ENCODE measurements at places on chromosomes 13 and 19. TPM values are rescaled to one million over a fixed set of nuclear protein-coding genes. Genes with fewer than 3 reads are reported as not detected.

The KIR2DL1 gene
- not detected for total RNA-seq

The ZSCAN18 gene
- 29.3 TPM for total RNA-seq

The CTU1 gene
- 4.6 TPM for total RNA-seq

The ZNF98 gene
- total RNA-seq = not detected

The ZNF429 gene
- 12.4 TPM for total RNA-seq

The HPN gene
- 0.89 TPM for total RNA-seq

The ZNF574 gene
- 23.6 TPM for total RNA-seq

The ETHE1 gene
- total RNA-seq = 30.3 TPM

The GZMM gene
- total RNA-seq = 45.6 TPM

The ZIC2 gene
- total RNA-seq = not detected

The PPM1N gene
- total RNA-seq = 3.8 TPM

The PCDH8 gene
- total RNA-seq = not detected

- H3K27me3 ChIP-seq = no peaks in the 10 kb centered on the region
- H3K27ac ChIP-seq = peak overlapping the region; percentile 99
- peaks cover 34% of the 10 kb centered on the region for H3K4me1 ChIP-seq
- no peak for DNase-seq
Measured at GRCh38 chr19:14514215-14514863, 3.9 kb downstream of the DNAJB1 start.

DNA sequence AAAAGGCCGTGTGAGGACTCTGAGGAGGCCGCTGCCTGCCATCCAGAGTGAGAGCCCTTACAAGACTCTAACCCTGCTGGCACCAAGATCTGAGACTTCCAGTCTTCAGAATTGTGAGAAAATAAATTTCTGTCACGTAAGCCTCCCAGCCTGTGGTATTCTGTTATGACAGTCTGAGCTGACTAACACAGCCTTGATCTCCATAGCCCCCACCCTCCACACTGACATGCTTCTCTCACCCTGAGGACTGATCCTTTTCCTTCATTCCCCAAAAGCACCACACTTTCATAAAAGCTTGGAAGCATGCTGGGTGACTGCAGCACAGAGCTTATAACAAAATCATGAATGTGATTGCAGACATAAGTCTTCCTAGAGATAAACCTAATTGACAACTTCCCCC lies 1059.8 kb downstream of the UQCRFS1 start:
- no peak for DNase-seq
- H3K4me1 ChIP-seq = no peaks in the 10 kb centered on the region
- H3K27me3 ChIP-seq = no peaks in the 10 kb centered on the region

GRCh38 chr13:88637935-88638334 lies 966.8 kb downstream of the SLITRK5 start:
- H3K36me3 ChIP-seq = no peaks in the 10 kb centered on the region
- H3K27me3 ChIP-seq = no peaks in the 10 kb centered on the region
- no peak for DNase-seq
- no peak overlapping the region for H3K4me3 ChIP-seq
- H3K27ac ChIP-seq = no peak overlapping the region

GRCh38 chr19:35340431-35340830 lies 7.3 kb upstream of the FFAR1 start:
- DNase-seq = no peak
- no peak overlapping the region for H3K4me3 ChIP-seq
- H3K4me1 ChIP-seq = peaks cover 11% of the 10 kb centered on the region
- H3K27ac ChIP-seq = no peak overlapping the region

DNA sequence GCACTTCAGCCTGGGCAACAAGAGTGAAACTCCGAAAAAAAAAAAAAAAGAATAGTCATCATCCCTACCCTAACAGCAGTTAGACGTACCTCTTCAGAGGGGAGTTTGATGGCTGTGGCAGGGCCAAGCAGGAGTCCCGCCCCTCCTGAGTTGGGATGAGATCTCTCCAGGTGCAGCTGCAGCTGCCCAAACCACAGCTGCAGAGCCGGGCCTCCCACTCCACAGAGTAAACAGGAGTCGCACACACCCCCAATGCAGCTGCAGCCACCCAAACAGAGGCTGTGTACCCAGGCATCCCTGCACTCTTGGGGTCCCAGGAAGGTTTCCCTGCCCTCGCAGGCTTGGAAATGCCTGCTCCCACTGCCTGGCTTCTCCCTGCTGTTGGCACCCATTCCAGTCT lies 17.4 kb upstream of the MLLT1 start:
- H3K4me1 ChIP-seq = peaks cover 3% of the 10 kb centered on the region
- no peak overlapping the region for H3K27ac ChIP-seq
- no peaks in the 10 kb centered on the region for H3K36me3 ChIP-seq

- no peaks in the 10 kb centered on the region for H3K36me3 ChIP-seq
- no peak for DNase-seq
- no peak overlapping the region for H3K4me3 ChIP-seq
- no peaks in the 10 kb centered on the region for H3K4me1 ChIP-seq
- no peaks in the 10 kb centered on the region for H3K27me3 ChIP-seq
Measured at GRCh38 chr13:66577358-66577757, 652.8 kb downstream of the PCDH9 start.

DNA sequence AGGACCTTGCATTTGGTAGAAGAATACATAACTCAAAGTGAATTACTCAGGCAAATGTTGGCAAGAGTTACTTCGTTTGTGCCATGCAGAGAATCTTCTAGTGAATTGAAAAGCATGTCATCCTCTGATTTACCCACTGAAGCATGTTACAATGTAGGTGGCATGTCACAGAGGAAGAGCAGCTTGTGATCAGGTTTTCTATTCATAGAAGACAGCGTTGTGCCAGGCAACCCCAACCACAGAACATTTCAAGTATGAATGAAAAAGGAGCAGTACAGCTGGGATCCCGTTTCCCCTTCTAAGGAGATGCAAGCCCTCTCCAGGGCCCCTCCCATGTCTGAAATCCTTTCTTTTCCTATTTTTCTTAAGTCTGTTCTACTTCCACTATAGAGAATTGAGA lies 6.0 kb upstream of the KATNAL1 start:
- H3K27me3 ChIP-seq = no peaks in the 10 kb centered on the region
- peaks cover 4% of the 10 kb centered on the region for H3K36me3 ChIP-seq

DNA sequence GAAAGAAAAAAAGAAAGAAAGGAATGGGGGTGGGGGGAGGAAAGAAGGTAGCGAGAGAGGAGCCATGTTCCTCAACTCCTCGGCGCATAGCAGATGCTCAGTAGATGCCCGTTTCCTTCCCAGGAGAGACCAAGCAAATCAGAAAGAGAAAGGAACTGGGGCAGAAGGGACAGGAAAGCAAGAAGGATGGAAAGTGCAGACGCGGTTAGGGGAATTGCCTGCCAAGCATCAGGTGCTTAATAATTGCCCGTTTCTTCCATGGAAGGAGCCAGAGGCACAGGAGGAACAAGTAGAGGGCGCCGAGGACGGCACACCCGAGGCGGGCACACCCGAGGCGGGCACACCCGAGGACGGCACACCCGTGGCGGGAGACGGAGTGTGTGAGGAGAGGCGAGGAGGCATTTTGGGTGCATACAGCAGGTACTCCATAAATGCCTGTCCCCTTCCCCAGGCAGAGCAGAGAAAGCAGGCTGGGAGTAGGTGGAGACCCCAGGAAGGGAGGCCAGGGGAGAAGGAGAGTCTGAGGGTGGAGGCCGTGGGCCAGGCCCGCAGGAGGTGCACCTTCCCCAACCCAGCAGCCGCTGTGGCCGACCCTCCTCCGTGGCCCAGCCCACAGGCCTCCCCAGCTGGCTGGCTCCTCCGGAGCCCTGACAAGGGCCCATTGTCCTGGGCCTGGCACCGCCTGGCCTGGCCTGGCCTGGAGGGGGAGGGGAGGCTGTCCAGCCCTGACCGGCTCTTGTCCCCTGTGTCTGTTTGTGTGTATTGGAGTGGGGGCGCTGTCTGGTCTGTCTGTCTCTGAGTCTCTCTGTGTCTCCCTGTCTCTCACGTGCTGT lies 14.6 kb downstream of the JOSD2 start:
- peaks cover 19% of the 10 kb centered on the region for H3K4me1 ChIP-seq

GRCh38 chr19:17325881-17326594 lies 8.6 kb downstream of the ANO8 start:
- no peak for DNase-seq
- H3K36me3 ChIP-seq = peaks cover 4% of the 10 kb centered on the region
- peaks cover 14% of the 10 kb centered on the region for H3K4me1 ChIP-seq
- H3K27me3 ChIP-seq = no peaks in the 10 kb centered on the region
- no peak overlapping the region for H3K27ac ChIP-seq

DNA sequence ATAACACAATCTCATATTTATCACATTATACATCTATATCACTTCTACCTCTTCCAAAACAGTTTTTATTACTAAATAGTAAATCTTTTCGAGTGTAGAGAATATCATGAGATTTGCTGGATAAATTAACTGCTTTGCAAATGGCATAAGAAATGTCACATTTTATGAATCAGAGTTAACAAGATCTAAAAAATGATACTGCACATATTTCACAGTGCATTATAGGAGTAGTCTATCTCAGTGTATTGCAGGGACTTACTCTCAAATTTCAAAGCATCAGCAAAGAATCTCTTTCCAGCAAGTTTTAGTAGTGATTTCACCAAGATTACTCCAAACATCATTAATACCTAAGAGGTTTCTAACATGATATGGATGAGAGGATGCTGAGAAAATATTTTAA lies 687.1 kb upstream of the SLITRK1 start:
- no peaks in the 10 kb centered on the region for H3K27me3 ChIP-seq
- DNase-seq = no peak
- H3K27ac ChIP-seq = no peak overlapping the region
- H3K4me1 ChIP-seq = peaks cover 3% of the 10 kb centered on the region

GRCh38 chr19:29928831-29929230 lies 13.2 kb upstream of the URI1 start:
- no peak overlapping the region for H3K27ac ChIP-seq
- peaks cover 11% of the 10 kb centered on the region for H3K27me3 ChIP-seq
- no peak for DNase-seq
- no peak overlapping the region for H3K4me3 ChIP-seq
- no peaks in the 10 kb centered on the region for H3K36me3 ChIP-seq
- H3K4me1 ChIP-seq = no peaks in the 10 kb centered on the region

GRCh38 chr19:6457958-6458694 lies 1.5 kb downstream of the SLC25A23 start:
- no peak for DNase-seq
- H3K27me3 ChIP-seq = no peaks in the 10 kb centered on the region
- H3K4me3 ChIP-seq = peak overlapping the region; percentile 100
- H3K27ac ChIP-seq = peak overlapping the region; percentile 95

DNA sequence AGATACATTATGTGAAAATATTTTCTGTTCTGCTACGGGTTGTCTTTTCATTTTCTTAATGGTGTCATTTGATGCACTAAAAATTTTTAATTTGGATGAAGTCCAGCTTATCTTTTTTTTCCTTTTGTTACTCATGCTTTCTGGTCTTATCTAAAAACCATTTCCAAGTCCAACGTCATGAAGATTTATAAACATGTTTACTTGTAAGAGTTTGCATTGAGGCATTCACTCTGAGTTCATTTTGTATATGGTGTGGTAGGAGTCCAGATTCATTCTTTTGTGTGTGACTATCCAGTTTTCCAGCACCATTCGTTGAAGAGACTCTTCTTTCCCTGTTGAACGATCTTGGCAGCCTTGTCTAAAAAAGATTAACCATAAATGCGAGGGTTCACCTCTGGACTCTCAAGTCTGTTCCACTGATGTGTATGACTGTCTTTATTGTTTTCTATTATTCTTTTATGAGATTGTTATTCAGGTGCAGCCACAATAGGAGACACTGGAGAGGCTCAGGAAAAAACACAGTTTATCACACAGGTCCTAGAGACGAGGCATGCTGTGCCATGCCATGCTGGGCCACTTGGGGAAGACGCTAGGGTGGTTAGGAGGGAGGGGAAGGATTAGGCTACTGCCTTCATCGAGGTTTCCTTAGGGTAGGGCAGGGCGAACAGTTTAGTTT lies 35.0 kb downstream of the NAA16 start:
- no peak for DNase-seq
- H3K27me3 ChIP-seq = no peaks in the 10 kb centered on the region
- peaks cover 21% of the 10 kb centered on the region for H3K4me1 ChIP-seq
- H3K4me3 ChIP-seq = no peak overlapping the region

GRCh38 chr13:32866921-32867320 lies 149.3 kb upstream of the KL start:
- H3K36me3 ChIP-seq = no peaks in the 10 kb centered on the region
- H3K27me3 ChIP-seq = no peaks in the 10 kb centered on the region
- H3K27ac ChIP-seq = no peak overlapping the region
- no peaks in the 10 kb centered on the region for H3K4me1 ChIP-seq
- no peak for DNase-seq
